HEK293T (cell line): ENCODE measurements at places on chromosomes 3 and 15.

GRCh38 chr3:187450431-187451190, 82.4 kb downstream of the RTP4 start:
- no peak for DNase-seq

GRCh38 chr3:129473067-129473768, 33.2 kb downstream of the IFT122 start:
- DNase-seq: no peak

- DNase-seq: no peak
Observed at GRCh38 chr15:83163032-83163431, 44.6 kb downstream of the HDGFL3 start.

DNA sequence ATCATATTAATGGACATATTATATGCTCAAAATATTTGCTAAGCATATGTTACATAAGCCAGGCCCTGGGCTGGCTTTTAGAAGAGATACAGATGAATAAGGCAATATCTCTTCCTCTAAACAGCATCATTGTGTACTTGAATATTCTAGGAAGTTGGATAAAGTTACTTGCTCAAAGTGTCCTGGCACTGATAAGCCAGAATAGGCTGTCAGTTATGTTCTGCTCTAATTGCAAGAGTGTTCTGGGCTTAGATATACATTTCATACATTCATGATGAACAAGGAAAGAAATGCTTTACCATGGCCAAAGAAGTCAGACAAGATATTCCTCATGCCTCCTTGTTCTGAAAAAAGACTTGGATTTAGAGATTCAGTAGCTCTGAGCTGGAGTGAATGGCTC, 40.7 kb downstream of the KBTBD12 start:
- no peak for DNase-seq

GRCh38 chr3:16768014-16768413, 116.7 kb upstream of the PLCL2 start:
- no peak for DNase-seq

GRCh38 chr3:51904034-51904823, 1.1 kb upstream of the IQCF1 start:
- DNase-seq: no peak

- no peak for DNase-seq
Observed at GRCh38 chr15:80240276-80240675, 11.7 kb downstream of the CTXND1 start.

DNA sequence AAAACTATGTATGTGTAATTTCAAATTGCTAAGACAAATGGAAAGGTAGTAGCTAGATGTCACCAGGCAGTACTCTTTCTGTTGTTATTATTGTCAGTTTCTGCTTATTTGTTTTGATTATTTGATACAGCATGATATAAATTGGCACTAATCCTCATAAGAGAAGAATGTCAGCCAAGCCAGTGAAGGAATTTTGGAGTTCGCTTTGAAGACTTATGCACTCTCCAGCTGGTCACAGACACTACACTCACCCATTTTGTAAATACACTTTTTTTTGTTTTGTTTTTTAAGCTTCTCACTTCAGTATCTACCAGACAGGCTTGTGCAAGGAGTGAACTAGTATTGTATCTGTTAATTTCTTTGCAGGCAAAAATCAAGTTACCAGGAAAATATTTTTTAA, 180.2 kb upstream of the TTC14 start:
- no peak for DNase-seq

GRCh38 chr3:138338244-138338643, 8.6 kb upstream of the NME9 start:
- no peak for DNase-seq

- DNase-seq: no peak
Observed at GRCh38 chr3:73614419-73614818, 10.3 kb downstream of the PDZRN3 start.

DNA sequence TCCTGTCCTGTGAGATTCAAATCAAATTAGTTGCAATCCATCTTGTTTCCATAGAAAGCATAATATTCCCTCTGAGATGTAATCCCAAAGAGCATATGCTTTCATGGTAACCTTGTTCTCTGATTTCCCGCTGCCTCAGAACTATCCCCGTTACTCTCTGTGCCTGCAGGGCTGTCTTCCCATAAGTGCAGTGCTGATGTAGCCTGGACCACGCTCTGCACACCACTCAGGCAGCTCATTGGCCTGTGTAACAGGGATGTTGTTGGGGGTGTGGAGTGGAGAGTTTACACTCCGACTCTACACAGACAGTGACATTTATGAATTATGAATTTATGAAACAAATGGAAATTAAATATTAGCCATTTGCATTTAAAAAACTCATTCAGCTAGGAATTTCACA, 33.6 kb upstream of the CNTN3 start:
- no peak for DNase-seq

- peak; percentile 59 for DNase-seq
Observed at GRCh38 chr3:152298393-152299248, 29.9 kb downstream of the MBNL1 start.

GRCh38 chr3:139585820-139586219, 46.3 kb upstream of the RBP1 start:
- no peak for DNase-seq

DNA sequence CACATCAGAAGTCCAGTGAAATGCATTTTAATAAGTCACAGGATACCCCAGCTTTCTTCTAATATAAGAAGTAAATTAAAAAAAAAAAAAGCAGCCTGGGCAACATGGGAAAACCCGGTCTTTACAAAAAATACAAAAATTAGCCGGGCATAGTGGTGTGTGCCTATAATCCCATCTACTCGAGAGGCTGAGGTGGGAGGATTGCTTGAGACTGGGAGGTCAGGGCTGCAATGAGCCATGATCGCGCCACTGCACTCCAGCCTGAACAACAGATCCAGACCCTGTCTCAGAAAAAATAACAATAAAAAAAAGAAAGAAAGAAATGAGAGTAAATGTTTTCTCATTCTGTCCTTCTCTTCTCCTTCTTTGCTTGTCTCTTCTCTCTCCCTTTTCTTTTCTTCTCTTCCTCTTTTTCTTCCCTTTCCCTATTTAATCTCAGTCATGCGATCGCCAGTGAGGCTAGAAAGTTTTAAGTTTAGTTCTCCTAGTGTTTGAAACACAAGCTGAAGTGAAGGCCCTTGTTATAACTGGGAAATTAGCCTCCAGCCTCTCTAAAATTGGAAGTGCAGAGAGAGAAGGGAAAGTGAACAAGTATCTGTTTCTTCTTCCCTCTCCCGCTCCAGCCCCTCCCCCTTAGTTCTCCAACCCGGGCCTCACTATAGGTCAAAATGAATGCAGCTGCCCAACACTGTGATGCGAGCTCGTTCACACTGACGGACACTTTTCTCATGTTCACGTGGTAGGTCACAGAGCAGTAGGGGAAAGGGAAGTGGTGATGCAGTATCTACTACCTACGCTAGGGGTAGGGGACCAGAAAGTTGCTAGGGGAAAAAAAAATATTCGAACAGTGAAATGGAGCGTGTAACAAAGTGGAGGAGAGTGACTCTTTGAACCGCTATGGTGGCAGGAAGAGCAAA, 23.5 kb upstream of the TSC22D2 start:
- peak; percentile 81 for DNase-seq

DNA sequence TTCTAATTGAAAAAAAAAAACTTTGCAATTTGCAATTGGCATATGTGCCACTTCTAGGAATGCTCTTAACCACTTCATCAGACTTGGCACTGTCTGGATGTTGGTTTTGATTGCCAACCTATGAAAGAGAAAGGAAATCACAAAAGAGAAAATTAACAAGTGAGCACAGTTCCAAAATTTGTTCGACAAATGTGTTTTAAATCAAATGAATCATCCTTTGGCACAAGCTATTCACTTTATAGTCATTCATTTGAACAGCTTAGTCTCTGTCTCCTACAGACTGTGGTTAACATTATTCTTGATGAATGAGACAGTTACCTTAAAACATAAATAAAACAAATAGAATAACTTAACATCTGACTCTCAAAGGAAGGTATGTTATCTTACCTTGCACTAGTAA, 265.0 kb downstream of the EPHA3 start:
- DNase-seq: no peak

DNA sequence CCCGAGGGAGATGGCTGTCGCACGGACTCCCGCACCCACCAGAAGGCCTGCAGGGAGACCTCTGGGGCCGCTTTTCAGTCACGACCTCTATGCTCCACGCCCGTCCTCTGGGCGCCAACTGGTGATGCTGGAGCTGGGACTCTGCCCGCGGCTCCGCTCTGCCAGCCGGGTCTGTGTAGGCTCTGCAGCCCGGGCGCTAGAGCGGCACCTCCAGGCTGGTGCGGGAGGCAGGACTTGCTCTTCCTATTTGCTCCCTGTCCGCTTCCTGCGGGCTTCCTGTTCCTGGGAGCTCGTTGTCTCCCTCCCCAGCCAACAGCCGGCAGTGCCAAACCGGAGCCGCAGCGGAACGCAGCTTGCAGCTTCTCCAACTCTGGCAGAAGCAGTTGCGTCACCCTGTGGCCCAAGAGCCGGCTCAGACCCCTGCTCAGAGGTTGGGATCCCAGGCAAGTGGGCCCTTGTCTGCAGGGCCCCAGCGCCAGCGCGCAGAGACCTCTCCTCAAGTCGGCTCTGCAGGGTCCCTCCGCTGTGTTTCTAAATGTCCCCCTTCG, 285.9 kb downstream of the XXYLT1 start:
- DNase-seq: no peak

- DNase-seq: no peak
Observed at GRCh38 chr3:65173841-65174240, 486.0 kb upstream of the ADAMTS9 start.

DNA sequence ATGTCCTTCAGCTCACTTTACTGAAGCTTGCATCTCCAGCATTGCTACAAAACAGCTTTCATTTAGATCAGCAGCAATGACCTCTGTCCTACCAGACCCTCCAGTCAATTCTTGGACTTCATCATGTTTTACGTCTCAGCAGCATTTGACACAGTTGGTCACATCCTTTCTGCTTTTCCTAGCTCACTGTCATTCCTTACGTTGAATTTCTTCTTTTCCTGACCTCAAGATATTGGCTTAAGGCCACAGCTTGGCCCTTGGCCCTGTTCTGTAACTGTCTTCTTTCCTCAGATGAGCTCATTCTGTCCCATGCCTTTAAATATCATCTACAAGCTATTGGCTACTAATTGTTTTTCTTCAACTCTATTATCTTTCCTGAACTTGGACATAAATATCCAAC, 576.2 kb upstream of the KCNMB2 start:
- no peak for DNase-seq

GRCh38 chr3:188507244-188507720, 353.3 kb downstream of the LPP start:
- no peak for DNase-seq

DNA sequence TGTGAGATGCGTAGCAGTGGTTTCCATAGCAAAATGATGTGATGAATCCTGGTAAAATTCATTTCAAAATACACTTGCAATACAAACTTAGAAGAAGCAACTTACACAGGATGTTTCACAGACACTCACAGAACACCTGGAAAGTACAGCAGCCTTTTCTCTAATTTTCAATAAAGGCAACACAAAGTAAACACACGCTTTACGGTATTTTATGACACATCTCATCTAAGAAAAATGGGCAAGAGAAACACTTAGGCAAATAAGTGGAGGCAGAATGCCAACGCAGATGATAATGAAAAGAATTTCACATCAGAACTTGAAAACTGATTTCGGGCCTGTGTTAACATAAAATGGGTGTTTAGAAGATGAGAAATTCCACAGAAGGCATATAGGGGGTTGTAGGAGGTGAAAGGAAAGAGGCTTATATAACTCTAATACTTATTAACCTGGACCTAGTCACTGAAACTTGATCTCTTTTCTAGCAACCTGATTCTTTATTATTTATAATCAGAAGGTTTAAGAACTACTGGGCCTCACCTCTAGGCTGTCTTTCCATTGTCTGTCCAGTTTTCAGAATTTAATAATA, 25.6 kb upstream of the MAP3K13 start:
- no peak for DNase-seq

DNA sequence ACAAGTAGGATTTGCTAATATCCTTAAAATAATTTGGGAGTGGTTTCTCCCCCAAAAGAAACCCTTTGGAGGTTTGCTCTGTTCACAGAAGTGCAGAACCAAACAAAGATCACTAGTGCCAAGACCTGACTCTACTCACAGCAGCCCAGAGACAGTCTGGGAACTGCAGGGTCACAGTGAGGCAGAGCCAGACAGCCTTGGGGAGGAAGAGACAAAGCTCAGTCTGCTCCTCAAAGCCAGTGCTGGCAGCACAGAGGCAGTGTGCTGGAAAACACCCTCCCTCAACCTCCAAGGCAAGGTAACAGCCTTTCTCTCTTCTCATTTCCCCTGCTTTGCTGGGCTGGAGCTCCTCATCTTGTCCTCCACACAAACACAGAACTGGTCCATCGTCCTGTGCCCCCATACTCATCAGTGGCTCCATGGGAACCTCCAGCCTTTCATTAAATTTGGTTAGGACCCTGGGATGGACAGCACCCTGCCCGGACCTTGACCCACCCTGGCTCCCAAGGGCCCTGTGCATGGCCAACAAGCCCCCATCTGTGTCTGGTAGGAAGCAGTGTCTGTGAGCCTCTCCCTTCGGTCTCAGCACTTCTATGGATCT, 12.6 kb downstream of the RAB6B start:
- DNase-seq: no peak

- no peak for DNase-seq
Observed at GRCh38 chr3:67362686-67363085, 291.7 kb downstream of the SUCLG2 start.

DNA sequence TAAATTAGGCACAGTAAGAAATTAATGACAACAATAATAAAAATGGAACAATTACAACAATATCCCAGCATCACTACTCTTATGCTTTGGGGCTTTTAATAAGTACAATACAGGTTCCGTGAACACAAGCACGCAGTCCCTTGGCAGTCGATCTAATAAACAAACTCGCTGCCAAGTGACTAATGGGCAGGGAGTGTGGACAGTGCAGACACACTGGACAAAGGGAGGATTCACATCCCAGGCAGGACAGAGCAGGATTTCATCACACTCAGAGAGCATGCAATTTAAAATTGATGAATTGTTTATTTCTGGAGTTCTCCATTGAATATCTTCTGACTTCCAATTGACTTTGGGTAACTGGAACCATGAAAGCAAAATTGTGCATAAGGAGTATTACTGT, 524.1 kb upstream of the CFAP20DC start:
- DNase-seq: no peak

DNA sequence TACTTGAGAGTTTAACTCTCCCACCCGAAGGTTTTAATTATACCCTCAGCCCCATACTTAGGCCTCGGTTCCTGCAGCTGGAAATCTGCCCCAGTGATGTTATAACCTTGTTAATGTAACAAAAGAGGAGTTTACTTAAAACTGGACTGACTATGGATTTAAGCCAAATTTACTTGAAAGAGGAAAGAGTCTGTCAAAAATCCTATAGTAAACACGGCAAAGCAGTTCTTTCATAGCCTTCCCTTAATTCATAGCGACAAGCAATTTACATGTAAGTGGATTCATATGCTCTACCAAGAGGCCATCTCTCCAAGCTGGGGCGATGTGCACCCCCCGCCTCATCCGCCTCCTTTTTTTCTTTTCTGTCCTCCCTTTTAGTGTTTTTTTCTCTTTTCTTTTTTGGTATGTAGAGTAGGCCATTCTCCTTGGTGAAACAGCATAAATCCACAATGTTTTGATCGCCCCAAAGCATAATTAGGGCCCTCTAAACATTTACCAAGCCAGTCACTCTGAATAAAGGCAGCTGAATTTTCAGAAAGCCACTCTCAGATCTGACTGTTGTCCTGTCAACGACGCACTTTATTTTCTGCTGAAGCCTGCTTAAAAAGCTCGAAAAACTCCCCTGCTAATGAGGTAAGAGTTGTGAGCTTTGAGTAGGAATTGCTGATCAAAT, 373.1 kb upstream of the WNT5A start:
- no peak for DNase-seq
